ENCODE measurements at places on chromosomes 12 and 14.

DNA sequence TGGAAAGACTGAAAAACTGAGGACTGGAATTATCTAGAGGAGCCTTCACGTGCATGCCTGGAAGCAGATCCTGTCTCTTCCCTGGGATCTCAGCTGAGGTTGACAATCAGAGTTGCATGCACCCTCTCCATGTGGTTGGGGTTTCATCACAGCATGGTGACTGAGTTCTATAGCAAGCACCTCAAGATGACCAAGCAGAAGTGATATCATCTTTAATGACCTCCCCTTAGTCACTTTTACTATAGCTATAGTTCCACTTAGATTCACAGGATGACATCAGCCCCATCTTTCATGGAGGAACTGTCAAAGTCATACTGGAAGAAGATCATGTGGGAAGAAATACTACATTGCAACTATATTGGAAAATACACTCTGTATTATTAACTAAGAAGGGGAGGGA lies 105.8 kb upstream of the ATXN7L3B start:
- no peak for DNase-seq

DNA sequence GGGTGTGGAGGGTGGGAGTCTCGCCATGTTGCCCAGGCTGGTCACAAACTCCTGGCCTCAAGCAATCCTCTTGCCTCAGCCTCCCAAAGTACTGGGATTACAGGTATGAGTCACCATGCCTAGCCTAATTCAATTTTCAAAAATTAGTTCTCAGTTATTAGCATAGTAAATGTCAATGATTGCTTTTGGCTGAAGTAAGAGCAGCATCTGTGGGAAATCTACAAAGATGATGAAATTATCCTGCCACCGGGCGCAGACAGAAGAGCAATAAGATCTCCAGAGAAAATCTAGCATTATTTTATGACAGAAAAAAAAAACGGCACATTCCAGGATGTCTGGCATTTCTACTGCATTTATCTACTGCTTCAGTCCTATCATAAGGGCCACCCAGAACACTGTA lies 97.9 kb upstream of the DAAM1 start:
- no peak for DNase-seq

- DNase-seq = no peak
Measured at GRCh38 chr14:67892466-67893100, 73.0 kb downstream of the RAD51B start.

GRCh38 chr14:37936971-37937370 lies 270.7 kb upstream of the SSTR1 start:
- DNase-seq = no peak

- DNase-seq = peak; percentile 23
Measured at GRCh38 chr12:49293056-49293956, 1.6 kb upstream of the PRPH start.

DNA sequence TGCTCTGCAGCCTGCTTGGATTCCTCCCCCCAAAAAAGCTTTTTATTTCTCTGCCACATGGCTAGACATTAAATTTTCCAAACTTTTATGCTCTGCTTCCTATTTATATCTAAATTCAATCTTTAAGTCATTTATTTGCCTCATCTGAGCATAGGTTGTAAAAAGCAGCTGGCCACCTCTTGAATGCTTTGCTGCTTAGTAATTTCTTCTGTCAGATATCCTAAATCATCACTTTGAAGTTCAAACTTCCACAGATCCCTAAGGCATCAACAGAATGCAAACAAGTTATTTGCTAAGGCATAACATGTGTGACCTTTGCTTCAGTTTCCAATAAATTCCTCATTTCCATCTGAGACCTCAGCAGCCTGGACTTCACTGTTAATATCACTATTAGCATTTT lies 209.6 kb downstream of the FSCB start:
- DNase-seq = no peak

GRCh38 chr14:60233251-60233650 lies 15.8 kb upstream of the PPM1A start:
- DNase-seq = no peak

DNA sequence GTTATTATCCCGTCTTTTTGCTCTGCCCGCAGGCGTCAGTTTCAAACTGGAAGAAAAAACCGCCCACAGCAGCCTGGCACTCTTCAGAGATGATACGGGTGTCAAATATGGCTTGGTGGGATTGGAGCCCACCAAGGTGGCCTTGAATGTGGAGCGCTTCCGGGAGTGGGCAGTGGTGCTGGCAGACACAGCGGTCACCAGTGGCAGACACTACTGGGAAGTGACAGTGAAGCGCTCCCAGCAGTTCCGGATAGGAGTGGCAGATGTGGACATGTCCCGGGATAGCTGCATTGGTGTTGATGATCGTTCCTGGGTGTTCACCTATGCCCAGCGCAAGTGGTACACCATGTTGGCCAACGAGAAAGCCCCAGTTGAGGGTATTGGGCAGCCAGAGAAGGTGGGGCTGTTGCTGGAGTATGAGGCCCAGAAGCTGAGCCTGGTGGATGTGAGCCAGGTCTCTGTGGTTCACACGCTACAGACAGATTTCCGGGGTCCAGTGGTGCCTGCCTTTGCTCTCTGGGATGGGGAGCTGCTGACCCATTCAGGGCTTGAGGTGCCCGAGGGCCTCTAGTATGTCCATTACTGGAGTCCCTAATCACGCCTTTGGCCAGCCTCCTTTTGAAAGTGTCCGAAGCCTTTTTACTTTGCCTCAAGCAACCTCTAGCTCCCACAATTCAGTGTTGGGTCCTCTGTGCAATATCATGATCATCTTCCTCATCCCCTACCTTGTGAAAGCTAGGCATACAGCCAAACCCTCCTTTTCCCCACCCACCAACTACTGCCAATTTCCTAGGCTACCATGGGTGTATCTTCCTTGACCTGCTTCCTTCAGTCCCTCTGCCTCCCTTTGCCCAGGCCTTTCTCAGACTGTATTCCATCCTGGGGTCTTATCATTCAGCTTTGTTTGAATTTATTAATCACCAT lies 891 bp downstream of the SPRYD4 start:
- DNase-seq = peak; percentile 60

- DNase-seq = peak; percentile 96
Measured at GRCh38 chr14:74608959-74609611, 3.0 kb downstream of the LTBP2 start.

DNA sequence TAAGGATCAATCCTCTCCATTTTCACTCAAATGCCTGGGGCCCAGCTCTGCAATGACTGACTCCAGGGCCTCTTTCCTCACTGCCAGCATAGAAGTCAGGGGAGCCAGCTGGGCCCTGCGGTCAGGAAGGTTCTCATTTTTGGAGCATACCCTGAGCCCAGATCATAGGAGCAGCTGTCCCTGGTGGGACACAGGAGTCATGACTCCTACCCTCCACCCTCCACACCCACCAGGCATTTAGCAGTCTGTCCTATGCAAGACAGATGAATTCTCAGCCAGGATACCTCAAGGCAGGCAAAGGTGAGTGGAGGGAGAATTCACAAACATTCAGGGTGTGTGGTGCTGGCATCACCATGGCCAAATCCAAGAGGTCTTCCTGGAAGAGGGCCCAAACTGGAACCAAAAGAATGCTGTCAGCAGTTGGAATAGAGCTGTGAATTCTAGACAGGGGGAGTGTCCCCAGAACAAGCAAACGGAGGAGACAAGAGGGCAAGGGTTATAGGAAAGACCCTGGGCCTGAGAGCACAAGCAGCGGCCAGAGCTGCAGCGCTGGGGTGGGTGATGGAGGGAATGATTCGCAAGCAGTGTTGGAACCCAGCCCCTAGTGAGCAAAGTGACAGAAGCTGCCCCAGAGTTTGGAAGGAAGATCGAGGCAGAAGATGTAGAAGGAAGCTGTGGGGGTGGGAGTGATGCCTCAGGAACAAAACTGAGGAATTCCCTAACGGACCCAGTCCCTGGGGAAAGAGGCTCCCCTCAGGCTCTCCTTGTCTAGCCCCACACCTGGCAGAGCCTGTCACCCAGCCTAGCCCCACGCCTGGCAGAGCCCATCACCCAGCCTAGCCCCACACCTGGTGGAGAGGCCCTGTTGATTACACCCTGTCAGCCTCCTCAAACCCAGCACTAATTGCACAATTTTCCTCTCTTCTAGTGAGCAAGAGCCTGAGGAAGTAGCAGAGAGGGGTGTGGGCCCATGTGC lies 4.5 kb upstream of the REM2 start:
- DNase-seq = no peak

GRCh38 chr12:117036547-117036946 lies 62.7 kb downstream of the TESC start:
- DNase-seq = no peak

DNA sequence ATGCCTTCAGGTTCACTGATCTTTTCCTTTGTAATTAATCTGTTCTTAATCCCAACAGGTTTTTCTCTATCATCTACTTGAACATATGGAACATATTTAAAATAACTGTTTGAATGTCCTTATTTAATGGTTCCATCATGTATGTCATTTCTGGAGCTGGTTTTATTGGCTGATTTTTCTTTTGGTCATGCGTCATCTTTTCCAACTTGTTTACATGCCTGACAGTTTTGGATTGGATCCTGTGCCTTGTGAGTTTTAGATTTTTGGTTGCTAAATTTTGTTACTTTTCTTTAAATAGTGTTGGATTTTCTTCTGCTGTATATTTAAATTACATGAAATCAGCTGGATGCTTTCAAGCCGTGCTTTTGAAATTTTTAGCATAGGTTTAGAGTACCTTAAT lies 237.3 kb upstream of the DAAM1 start:
- no peak for DNase-seq

GRCh38 chr12:56157201-56158028 lies 744 bp upstream of the MYL6 start:
- DNase-seq = peak; percentile 79

- DNase-seq = peak; percentile 25
Measured at GRCh38 chr12:6384499-6385436, 806 bp downstream of the LTBR start.
